NCI-H1417 treated with DMSO at 0.1 percent for 48 hours (cell line): ENCODE measurements at places on chromosomes 2 and 18.

- no peak for DNase-seq
Observed at GRCh38 chr2:120982598-120982997, 246.9 kb downstream of the GLI2 start.

GRCh38 chr2:14557916-14558315 lies 74.6 kb upstream of the LRATD1 start:
- DNase-seq, result no peak

DNA sequence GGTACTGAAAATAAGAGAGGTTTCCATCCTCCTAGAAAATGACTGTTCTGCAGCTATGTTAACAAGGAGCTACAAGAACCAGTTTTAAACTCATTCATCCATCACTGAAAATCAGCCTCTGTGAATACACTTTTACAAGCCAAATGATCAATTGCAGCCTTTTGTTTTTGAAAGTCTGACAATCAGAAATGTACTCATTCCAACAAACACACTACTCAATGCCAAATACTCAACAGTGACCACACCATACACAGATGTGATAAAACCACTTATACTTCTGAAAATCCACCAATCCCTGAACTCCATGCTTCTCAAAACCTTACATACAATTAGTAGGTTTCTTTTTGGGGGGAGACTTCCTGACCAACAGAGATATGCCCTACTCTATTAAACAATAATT lies 663.9 kb upstream of the CHAC2 start:
- no peak for DNase-seq

GRCh38 chr2:39782591-39782990 lies 3.5 kb upstream of the THUMPD2 start:
- no peak for DNase-seq

DNA sequence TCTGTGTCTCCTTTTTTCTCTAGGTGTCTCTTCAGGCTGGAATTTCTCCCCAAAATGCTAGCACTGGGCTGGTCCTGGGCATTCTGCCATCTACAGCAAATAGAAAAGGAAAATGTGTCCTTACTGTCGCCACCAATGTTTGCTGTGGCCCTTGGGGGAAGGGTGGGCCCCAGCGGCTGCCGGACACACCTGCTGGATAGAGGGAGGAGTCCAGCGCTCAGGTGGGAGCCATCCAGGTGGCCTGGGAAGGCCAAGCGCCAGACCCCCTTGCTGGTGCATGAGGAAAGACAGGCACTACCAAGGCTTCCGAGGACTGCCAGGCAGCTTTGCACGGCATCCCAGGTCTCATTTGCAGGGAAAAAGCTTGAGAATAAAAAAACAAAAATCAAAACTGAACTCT lies 147.7 kb upstream of the GATA6 start:
- no peak for DNase-seq
